ENCODE measurements at places on chromosomes 5 and 9.

DNA sequence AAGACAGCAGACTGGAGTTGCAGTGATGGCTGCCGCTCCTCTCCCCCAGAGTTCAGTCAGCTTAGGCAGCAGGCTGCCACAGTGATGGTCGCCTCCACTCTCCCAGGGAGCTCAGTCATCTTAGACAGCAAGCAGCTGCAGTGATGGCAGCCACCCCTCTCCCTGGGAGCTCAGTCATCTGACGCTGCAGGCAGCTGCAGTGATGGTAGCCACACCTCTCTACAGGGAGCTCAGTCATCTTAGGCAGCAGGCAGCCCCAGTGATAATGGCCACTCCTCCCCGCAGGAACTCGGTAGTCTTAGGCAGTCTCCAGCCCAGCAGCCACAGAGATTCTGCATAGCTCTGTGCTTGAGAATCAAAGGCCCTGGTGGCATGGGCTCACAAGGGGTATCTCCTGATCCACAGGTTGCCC, 582.7 kb downstream of the DTWD2 start:
- DNase-seq = no peak

- no peak for DNase-seq
Observed at GRCh38 chr5:116404792-116405191, 169.8 kb downstream of the SEMA6A start.

- no peak for DNase-seq
Observed at GRCh38 chr5:37882636-37883035, 42.8 kb upstream of the GDNF start.

DNA sequence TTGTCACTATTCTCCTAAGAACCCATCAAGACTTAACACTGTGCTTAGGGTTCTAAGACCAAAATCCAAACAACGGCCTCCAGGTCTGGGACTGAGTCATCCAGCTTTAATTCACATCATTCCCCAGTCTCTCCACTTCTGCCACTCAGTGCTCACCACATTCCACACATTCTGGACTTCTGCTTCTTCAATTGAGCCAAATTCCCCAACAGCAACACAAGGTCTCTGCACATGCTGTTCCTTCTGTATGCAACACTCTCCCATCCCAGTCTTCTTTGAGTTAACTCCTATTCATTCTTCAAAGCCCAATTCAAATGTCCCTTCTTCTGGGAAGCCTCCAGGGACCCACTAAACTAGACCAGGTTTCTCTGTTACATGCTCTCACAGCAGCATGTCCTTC, 97.8 kb downstream of the GPR21 start:
- no peak for DNase-seq

DNA sequence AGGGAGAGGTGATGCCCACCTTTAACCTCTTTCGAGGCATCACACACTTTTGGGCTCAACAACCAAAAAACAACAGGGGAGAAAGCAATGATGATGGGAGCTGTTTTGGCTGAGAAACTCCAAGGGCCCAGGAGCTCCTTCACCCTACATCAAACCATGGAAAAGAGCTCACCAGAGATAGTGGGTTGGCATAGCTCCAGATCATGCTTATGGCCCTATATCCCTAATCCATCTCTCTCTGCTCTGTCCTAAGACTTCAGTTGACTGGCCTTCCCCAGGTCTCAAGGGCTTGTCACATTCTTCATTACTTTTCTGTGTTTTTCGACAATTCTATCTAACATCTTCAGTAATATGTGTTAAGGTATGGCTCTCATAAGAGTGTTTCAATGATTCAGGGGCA, 5.7 kb upstream of the CTSL start:
- no peak for DNase-seq

GRCh38 chr9:34610434-34611206, 1.3 kb downstream of the RPP25L start:
- DNase-seq = no peak

GRCh38 chr5:112004867-112005622, 248.1 kb upstream of the NREP start:
- no peak for DNase-seq

GRCh38 chr5:140075371-140075770, 32.3 kb upstream of the NRG2 start:
- DNase-seq = peak; percentile 44

DNA sequence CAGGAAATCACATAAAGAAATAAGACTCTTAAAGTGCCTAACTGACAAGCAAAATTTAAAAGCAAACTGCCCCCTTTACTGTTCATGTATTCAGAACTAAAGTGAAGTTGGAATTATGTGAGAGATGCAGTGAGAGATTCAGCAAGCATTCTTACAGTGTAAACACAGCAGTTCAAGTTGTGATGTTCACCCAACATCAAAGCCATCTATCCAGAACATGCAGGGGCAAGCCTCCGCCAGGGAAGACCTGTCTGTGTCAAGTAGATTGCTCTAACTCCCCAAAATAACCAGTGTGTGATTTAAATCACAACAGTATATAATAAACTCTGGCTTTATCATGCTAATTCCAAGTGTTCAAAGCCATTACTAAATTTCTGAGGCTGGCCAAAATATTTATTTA, 233.3 kb downstream of the BNC2 start:
- no peak for DNase-seq

GRCh38 chr9:124242331-124243194, 15.2 kb upstream of the NEK6 start:
- no peak for DNase-seq

- DNase-seq = peak; percentile 58
Observed at GRCh38 chr5:177366528-177367322, 9.0 kb downstream of the RGS14 start.

GRCh38 chr5:60299944-60300343, 400.0 kb downstream of the DEPDC1B start:
- DNase-seq = no peak

DNA sequence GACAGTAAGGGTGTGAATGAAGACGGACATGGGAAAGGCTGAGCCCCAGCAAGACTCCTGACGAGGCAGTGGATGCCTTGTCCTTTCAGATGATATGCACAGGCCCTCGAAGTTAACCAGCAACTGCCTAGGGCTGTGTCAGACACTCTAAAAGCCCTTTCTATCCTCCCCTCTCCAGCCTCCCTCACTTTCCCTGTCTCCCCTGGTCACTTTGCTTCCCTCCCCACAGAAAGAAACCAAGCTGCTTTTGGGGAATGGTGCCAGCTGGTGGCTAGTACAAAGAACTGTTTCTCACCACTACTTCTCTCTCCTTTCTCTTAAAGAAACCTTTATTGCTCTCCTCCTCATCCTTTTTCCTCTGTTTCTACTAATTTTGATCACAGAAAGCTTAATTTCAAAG, 21.4 kb downstream of the LHFPL2 start:
- no peak for DNase-seq

DNA sequence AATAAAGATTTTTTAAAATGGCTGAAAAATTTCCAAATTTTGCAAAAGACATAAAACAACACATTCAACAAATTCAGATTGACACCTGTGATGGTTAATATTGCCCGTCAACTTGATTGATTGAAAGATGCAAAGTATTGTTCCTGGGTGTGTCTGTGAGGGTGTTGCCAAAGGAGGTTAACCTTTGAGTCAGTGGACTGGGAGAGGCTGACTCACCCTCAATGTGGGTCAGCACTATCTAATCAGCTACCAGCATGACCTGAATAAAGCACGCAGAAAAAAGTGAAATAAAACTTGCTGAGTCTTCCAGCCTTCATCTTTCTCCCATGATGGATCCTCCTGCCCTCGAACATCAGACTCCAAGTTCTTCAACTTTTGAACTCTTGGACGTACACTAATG, 868.0 kb upstream of the CTNND2 start:
- DNase-seq = no peak

DNA sequence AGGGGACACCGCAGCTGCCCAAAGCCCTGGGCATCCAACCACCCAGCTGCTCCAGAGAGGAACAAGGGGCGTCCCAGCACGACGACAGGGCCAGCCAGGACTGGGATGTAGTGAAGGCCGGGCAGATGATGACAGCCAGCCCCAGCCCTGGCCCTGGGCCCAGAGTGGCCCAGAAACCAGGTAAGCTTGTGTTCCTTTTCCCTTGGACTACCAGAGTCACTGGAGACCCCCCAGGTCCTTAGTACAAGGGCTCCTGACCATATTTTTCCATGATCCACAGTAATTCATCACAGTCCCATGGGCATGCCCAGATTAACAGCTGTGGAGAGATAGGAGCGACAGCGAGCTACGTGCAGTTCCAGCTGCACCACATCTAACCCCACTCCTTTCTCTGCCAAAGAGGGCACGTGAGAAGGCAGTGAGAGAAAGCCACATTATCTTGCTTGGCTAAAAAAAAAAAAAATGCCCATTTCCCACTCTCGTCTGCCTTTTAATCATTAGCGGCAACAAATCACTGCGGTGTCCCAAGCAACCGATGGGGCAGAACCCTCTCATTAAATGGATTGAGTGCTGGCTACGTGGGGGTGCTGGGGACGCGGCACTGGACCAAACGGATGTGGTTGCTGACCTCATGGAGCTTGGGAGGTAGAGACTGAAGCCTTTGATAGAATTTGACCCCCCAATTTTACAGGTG, 21.7 kb upstream of the SYNPO start:
- DNase-seq = no peak

- DNase-seq = peak; percentile 69
Observed at GRCh38 chr5:140042643-140043507, at the start of gene NRG2. TSS of gene NRG2 (minus strand) at chr5:140043299.

GRCh38 chr9:90868555-90868954, 66.9 kb downstream of the SYK start:
- no peak for DNase-seq

DNA sequence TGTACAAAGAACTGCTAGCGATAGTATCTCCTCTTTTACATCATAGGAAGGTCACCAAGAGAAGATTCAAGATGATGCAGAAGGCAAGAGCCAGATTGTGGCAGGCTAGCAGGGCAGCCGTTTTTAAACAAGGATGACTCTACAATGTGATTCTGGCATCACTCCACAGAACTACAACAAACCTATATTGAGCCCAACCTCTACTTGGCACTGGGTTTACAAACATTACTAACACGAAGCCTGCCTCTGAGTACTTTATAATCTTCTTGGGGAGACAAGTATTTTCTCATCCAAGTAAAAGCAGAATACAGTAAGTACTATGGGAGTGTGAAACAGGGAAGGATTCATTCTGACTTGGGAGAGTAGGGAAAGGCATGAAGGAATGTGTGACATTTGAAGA, 448.6 kb downstream of the ZNF608 start:
- DNase-seq = no peak

GRCh38 chr5:128669803-128670202, 131.8 kb upstream of the FBN2 start:
- DNase-seq = no peak

GRCh38 chr9:16267281-16268066, 603.0 kb downstream of the BNC2 start:
- DNase-seq = no peak

DNA sequence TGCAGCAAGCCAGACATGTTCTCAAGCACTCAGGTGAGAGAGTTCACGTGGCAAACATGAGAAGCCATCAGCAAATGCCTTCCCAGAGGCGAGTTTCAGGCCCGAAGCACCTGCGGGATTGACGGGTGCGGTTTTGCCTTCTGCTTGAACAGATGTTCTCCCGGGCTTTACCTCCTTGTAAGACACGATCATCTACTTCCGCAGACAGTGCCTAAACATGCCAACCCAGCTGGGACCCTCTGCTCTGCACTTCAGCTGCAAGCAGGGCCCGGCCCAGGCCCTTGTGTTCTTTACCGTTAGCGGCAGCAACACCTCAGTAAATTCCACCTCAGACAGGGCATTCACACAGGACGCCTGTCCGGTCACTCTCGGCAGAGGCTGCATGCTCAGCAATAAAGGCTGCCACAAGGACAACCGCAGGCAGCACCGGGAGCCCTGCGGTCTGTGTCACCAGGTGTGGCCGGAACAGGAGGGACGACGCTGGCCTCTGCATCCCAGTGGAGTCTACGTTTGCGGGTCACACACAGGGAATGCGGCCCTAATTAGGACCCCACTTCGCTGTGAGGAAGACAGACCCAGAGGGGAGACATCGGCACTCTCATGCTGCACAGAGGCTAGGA, 139.6 kb downstream of the ROR2 start:
- no peak for DNase-seq

DNA sequence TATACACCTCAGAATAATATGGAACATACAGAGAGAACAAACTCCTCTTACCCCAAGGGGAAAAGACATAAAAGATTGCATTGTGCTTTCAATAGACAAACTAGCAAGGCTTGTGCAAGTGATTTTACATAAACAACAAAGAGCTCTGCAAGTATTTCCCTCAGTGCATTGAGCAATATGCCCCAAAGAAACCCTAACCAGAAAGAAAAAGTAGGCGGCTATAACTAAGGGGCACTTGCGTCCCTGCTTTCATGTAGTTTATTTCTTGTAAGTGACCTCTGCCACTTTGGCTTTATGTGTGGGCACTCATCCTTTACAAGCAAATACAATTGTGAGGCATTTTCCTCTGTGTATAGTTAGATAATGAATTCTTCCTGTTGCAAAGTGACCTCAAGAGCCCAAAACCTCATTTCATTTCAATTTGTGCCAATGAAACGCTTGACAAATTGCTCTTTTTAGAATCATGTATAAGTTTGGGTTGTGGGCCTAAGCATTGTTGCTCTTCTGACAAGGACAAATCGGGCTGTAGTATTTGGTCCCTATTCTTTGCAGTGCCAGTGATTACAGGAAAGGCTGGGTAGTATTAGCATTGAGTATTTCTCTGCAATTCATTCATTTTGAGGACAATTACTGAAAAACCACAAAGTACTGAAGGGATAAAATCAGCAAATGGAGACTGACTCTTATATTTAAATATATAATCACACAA, 282.2 kb downstream of the DTWD2 start:
- no peak for DNase-seq

DNA sequence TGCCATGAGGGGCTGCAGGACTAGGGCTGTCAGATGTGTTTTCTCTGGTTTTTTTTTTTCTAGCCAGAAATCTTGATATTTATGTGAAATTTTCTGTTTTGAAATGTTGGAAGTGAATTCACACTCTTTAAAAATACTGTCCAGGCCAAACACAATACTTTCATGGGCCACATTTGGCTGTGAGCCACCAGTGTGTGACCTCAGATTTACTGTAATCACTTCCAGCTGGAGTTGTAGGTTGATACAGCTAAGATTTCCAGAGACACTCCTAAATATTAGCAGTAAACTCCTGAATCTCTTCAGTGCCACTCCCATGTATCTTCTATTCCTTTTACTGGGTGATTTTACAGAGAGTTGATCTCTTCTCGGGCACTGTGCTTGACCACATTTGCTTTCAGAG, 92.2 kb upstream of the CKMT2 start:
- no peak for DNase-seq

DNA sequence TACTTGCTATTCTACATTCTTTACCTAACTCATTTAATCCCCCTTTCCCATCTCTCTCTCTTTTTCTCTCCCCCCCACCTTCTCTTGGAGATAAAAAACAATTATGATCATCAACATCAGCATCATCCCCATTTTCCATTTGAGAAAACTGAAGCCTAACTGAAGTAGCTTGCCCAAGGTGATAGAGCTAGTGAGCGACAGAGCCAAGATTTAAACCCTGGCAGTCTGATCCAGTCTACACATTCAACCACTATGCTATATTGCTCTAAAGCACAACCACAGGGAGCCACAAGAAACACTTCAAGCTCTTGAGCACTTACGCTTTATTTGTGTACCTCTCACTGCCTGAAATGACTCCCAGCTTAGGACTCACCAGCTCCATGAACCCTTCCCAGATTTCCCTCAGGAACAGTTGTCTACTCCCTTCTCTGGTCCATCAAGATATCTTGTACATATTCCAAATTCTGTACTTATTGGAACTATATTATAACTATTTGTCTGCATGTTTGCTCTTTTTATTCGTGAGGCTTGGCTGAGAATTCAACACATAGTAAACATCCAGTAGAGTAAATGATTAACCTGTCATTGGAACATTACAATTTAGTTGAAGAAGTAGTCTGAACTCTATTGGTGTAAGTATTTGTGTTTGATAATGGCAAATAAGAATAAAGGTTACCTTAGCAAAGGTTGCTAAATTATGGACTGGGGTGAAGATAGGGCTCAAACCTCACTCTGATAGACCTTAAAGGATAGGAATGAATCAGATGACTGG, 164.8 kb downstream of the EFNA5 start:
- no peak for DNase-seq

Measured in RWPE1 (cell line).